ENCODE measurements at places on chromosomes 16 and 17.

DNA sequence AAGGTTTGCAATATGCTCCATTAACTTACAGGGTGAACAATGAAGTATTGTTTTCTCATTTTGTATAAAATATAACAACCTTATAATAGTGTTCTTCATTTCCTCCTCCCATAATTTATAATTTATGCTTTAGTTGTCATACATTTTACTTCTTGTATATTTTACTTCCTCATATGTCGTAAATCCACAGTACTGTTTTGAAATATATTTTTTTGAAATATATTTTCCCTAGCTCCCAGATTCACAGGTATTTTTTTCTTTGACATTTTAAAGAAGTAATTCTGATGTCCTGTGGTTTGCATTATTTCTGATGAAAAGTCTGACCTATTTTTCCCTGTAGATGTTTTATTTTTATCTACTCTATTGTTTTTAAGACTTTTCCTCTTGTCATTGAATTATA, 52.7 kb downstream of the VMP1 start:
- no peak for DNase-seq

GRCh38 chr16:86520317-86521210, 10.2 kb downstream of the FOXF1 start:
- DNase-seq = no peak

- no peak for DNase-seq
These were observed 139.0 kb downstream of the CYLD start for GRCh38 chr16:50880926-50881325.

DNA sequence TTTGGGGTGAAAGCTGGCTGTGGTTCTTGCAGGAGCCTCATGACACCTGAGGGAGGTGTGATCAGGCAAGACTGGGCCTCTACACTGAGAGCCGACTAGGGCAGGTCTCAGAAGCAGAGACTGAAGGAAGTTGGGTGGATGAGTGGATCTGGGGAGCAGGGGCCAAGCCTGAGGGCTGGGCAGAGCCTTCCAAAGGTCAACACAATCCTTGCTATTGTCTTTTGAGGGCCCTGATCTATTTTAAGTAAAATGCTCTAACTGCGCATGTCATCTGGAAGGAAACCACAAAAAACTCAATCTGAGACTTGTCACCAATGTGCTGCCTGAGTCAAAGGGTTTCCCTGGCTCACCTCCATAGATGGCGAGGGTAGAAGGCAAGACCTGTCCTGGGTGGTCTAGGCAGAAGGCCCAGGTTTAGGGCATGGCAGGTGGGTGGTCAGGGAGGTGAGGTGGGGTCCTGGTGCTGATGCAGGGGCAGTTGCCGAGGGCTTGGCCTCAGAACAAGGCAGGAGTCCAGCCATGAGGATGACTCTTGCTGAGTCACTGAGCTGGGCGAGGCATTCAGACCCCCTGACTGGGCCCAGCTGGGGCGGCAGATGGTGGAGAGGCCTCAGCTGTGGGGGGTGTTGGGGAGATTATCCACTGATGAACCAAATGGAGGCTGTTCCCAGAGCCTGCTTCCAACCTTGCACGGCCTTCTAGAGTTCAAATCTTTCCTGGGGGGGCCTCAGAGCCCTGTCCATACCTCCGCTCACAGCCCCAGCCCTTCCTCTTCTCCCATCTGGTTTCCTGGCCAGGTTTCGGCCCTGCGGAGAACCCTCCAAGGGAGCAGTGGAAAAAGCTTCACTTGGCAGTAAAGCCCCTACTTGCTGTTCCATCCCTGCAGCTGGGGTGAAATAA, 5.1 kb downstream of the MVP start:
- DNase-seq = no peak

DNA sequence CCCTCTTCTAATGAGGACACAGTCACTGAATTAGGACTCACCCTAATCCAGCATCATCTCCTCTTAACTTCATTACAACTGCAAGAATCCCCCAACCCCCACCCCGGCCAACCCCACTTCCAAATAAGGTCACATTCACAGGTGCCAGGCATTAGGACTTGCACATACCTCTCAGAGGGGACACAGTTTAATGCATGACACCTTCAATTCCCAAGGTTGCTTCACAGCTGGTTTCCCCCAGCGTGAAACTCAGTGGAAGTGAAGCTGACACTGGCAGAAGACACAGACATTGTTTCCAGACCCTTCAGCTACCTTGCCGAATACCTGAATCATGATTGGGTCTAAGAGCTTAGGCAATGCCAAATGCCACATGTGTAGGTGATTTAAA, 217.0 kb upstream of the DYNLRB2 start:
- no peak for DNase-seq

GRCh38 chr16:5025171-5025632, 8.5 kb downstream of the NAGPA start:
- no peak for DNase-seq

DNA sequence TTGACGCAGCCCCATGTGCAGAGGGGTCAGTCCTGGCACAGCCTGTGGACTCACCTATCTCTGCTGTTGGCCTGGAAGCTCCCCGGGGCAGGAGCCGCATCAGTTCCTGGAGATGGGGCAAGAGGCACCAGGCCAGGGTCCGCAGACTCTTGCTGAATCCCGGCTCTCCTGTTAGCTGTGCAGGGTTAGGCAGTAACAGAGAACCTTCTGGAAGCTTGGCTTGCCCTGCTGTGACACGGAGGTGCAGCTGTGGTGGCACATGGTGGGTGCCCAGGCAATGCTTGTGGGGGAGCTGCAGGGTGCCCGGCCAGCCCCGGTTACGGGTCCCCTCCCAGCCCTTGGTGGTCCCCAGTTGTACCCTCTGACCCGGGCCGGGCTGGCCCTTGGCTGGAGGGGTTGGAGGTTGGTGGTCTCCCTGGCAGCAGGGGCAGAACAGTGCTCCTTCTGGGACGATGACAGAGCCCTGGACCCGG, 26.0 kb upstream of the ZNF469 start:
- no peak for DNase-seq

GRCh38 chr16:27972500-27972899, 91.0 kb downstream of the GSG1L start:
- peak; percentile 73 for DNase-seq

GRCh38 chr17:6640536-6641246, at the start of the genes KIAA0753 and TXNDC17:
Gene KIAA0753, minus strand, starts transcription at chr17:6640711. Its CDS starts 5,608 bp downstream, at chr17:6635103.
Gene TXNDC17, plus strand, starts transcription at chr17:6641060. Its CDS starts 23 bp downstream, at chr17:6641083.
- peak; percentile 83 for DNase-seq

DNA sequence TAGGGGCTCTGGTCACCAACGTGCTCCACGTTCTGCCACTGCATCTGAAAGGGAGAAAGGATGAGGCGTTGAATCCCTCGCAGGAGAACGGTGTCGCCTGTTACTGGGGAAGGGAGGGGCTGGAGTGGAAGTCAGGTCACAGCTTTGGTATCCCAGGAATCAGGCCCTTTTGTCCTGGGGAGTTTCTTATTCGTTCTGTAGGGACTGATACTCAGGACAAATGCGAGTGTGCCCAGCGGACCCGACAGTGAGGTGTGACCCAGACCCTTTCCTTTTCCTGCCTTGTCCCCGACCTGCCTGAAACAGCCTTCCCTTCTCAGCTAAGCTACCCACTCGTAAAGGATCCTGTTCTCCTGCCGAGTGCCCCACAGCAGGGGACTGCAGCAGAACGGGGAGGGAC, 177.5 kb downstream of the VPS53 start:
- no peak for DNase-seq

DNA sequence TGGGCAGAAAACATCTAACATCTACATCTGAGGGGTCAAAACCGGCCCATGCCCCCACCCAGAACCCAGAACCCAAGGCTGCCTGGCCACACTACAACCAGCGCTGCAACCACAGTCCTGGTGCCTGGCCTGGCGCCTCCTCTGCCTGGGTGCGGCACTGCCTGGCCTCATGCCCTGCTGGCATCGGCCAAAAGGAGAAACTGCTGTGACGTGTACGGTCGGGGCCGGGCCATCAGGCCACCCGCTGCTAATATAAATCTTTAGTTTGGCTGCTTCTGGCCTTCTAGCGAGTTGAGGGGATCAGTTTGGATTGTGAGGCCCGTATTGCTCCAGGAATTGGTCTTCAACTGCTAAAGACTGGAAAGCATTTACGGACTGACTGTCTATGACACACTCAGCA, 22.8 kb downstream of the TMEM204 start:
- DNase-seq = no peak

DNA sequence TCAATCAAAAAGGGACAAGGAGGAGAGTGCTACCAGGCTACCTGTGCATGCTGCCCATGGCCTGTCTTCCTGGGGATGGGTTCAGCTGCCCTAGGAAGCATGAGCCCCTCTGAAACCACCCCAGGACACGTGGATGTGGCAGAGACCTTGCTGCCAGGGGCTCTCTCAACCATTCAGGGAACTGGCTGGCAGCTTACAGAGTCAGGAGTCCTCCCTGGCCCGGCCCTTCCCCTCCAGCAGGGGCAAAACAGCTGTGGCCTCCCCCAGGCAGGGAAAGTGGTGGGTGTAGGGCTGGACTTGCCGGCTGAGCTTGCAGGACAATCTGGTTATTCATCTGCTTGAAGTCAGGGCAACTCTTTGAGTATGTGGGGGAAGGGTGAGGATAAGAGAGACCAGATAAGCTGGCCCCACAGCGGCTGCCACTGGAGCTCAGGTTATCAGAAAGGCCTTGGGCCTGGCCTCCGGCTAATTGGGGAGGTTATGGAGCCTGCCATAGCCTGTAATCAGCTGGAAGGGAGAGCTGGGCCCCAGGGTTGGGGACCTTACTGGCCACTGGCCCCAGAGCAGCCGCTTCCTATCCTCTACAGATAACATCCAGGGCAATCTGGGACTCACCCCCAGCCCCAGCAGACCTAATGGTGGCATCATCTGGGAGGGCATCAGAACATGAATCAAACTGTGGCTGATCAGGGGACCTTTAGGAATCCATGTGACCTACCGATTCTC, 5.6 kb upstream of the TBX2 start:
- no peak for DNase-seq

- DNase-seq = no peak
These were observed 21.3 kb upstream of the EMP2 start for GRCh38 chr16:10601444-10602408.

DNA sequence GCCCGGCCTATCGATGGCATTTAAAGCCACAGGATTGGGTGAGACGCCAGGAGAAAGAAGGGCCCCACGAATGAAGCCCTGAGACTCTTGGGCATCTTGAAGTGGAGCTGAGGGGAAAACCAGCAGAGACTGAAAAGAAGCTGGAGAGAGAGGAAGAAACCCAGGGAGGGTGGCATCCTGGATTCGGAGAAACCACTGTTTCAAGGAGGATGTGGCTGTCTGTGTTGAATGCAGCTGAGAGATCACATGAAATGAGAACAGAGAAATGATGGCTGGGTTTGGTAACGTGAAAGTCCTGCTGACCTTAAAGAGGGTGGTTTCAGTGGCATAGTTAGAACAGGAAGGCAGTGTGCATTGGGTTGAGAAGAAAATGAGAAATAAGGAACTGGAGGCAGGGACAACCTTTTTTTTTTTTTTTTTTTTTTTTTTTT, 3.8 kb downstream of the TNFSF12 start:
- no peak for DNase-seq

GRCh38 chr17:863880-864279, 81.7 kb downstream of the MRM3 start:
- no peak for DNase-seq

DNA sequence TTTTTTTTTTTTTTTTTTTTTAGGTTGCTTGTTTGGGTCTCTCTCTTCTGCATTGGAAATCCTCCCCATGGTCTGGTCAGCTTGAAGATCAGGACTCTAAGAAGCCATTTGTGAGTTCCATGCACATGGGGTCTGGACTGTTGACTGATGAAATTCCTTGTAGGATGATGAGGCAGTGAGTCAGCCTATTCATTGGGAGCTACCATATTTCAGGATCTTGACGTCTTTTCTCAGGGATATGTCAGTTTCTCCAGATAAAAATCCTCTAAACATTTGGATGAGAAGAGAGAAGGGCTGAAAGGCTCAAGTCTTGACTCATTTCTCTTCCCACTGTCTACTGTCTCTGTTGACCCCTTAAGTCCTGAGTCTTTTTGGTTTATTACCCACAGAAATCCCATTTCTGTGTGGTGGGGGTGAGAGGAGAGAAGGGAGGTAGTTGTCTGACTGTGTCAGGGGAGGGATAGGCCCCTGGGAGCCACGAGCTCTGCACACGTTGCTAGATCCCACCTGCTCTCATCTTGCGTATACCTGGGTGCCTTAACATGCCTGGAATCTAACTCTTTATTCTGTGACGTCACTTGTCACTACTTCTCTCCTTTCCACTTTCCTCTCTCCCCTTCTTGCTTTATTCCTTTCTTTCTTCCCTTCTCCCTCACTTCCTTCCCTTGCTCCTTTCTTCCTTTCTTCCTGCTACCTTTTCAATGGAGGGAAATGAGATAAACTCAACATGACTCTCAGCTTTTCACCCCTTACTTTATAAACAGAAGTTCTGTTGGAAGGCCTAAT, 333.1 kb upstream of the XYLT1 start:
- DNase-seq = no peak

GRCh38 chr16:67967958-67968399, 458 bp downstream of the SLC12A4 start:
- no peak for DNase-seq

- no peak for DNase-seq
These were observed 27.5 kb upstream of the MTSS2 start for GRCh38 chr16:70713342-70713741.

GRCh38 chr16:56930486-56931270, 1.3 kb upstream of the HERPUD1 start:
- no peak for DNase-seq

GRCh38 chr16:83059237-83059636, 432.5 kb downstream of the CDH13 start:
- no peak for DNase-seq

DNA sequence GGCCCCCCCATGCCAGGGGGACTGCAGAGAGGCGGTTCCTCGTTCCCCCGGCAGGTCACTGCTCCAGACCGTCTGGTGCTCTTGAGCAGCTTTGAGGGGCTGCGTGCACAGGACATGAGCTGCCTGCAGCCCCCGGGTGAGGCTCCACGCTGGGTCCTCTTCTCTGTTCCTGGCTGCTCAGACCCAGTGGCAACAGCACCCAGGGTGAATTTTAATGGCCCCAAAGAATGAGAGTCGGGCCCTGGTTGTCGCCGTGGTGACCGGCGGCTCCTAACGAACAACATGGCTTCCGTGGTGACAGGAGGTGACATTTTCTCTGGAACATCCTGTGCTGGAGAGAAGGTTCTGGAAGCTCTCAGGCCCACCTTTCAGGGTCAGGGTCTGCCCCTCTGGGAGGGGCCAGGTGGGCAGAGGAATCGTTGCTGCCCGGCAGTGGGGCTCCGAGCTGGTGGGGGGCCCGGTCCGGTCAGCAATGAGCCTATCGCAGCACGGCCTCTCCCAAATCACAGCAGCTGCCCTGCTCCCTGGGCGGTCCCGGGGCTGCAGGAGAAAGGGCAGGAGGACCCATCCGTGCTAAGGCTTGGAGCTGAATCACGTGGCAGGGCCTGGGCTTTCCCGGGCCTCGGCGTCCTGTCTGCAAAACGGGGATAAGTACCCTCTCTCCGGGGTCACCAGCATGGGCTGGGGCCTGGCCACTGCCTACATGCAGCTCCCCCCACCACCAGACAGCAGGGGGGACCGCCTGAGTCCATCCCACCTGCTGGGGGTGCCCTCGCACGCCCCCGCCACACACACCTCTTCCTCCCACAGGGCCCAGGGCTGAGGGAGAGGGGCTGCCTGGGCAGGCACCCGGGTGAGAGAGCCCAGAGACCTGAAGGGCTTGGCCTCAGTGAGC, 3.4 kb upstream of the C1QTNF8 start:
- no peak for DNase-seq
